ENCODE measurements at places on chromosomes 1 and 21.
A peak's percentile ranks its signal among the peaks of the same experiment; 100 is the strongest.

DNA sequence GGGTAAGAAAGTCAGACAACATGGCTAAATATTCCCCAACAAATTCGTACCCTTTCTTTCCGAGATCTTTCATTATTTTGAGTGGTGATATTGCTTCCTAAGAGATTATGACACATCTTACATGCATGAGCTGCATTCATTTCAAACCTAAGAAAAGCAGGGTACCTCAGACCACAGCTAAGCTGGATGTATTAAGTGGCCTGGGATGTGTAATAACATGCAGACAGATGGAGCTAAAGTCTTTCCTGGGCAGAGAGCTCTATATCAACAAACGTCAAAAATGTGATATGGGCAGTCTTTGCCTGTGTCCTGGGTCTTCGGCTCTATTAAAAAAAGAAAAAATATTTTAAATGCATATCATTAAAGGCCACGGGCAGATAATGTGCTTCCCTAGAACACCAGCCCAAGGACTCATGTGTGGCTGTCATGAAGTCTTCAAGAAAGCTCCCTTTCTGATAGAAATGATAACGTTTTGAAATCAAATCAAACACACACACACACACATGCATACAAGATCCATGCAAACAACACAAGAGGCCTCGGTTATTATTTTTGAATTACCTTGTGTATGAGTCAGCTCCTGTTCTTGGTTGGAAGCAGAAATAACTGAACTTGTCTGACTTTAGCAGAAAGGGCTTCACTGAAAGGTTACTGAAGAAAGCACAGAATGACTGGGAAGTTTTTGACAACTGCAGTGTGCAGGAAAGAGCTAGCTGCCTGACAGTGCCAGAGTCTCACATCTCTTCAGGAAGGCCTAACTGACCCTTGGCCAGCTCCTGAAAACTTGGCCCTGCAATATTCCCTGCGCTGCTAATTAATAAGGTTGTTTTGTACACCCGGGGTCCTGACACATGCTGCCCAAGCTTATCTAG, 231.2 kb downstream of the DSCAM start:
- DNase-seq, result no peak

- peak; percentile 70 for DNase-seq
Measured at GRCh38 chr1:186511761-186512637, 51.1 kb upstream of the PDC start.

DNA sequence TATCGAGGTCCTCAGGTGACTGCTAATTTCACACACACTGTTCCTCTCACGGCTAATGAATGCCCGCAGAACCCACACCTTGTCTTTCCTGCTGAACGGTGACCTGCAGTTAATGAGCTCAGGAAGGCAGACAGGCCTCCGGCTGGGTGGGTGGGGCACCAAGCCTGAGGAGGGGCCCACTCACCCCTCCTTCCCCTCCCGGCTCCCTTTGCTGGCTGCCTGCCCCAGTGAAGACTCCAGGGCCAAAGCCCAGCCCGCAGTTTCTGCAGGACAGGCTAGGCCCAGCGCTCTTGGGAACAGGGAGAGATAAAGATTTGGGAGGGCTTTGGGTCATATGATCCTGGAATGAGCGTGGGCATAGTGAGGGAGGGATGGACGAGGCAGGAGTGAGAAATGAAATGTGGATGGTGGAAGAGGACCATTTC, 26.4 kb downstream of the FOXO6 start:
- peak; percentile 11 for DNase-seq

- DNase-seq, result peak; percentile 42
Measured at GRCh38 chr1:183310753-183311479, 107.3 kb downstream of the NMNAT2 start.
